ENCODE measurements at places on chromosomes 7 and 10.

- no peak for DNase-seq
These were observed 64.6 kb downstream of the TSPAN12 start for GRCh38 chr7:120793213-120793936.

DNA sequence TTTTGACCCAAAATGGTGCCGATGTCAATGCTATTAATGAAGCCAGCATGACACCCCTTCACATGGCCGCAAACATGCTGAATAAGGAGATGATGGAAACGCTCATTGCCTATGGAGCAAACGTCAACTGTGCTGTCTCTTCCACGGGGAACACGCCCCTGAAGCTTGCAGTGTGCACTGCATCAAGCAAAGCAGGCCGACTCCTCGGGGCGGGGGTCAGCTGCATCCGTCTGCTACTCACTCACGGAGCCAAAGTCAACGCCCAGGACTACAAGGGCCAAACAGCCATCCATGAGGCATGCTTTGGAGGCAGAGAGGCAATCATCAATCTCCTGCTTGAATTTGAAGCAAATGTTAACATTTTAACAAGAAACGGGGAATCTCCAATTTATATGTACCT, 4.5 kb downstream of the ANKRD61 start:
- no peak for DNase-seq

DNA sequence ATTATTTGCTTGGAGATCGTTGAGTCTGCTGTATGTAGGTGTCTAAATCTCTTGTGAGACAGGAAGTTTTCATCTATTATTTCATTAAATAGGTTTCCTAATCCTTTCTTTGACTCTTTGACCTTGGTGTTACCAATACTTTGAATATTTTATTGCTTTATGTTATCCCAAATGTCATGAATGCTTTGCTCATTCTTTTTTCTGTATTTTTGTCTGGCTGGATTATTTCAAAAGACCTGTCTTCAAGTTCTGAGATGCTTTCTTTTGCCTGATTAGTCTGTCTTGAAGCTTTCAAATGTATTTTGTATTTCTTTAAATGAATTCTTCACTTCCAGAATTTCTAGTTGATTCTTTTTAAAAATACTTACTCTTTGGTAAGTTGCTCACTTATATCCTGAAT, 27.3 kb downstream of the UBE3C start:
- DNase-seq = no peak

DNA sequence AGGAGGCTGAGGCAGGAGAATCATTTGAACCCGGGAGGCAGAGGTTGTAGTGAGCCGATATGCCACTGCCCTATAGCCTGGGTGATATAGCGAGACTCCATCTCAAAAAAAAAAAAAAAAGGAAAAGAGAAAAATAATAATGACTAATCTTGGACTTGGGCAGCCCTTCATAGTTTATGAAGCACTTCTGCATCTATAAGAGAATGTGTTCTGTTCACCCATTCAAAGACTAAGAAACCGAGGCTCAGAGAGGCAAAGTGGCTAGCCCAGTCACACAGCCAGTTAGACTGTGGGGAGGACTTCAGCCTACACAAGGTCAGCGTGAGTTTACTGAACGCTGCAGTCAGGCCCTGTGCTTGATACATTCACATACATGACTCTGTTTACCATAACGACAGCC, 46.9 kb downstream of the UNC5B start:
- no peak for DNase-seq

DNA sequence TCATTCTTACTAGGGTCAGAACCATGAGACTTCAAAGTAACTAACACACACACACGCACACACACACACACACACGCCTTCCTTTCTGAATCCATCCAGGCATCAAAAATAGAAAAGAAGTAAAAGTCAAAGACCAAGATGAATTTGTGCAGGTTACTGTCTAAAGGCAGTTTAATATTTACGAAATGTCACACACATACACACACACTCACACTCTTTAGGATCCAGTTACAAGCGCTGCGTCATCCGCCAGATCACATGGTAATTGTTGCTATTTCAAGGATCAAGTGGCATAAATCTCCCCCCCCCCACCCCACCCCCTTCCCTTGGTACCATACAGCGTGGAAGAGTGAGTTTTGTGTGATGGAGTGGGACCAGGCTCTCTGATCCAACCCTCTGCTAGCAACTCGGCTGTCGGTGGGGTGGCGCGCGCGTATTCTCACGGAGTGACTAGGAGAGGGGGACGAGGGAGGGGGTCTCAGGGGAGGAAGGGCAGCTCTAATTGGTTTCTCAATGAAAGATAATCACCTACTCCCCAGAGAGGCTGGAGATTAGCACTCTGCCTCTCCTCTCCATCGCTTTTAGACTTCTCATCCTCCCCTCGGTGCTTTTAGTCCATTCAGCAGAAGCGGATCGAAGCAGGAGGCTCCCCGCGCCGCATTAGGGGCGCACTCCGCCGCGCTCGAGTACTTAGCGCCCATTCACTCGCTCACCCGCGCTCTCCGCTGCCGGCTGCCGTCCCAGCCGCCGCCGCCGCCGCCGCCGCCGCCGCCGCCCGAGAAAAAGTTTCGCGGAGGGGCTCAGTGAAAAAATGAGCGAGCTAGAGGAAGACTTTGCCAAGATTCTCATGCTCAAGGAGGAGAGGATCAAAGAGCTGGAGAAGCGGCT, 83.5 kb upstream of the PRKG1 start:
- DNase-seq = peak; percentile 35

DNA sequence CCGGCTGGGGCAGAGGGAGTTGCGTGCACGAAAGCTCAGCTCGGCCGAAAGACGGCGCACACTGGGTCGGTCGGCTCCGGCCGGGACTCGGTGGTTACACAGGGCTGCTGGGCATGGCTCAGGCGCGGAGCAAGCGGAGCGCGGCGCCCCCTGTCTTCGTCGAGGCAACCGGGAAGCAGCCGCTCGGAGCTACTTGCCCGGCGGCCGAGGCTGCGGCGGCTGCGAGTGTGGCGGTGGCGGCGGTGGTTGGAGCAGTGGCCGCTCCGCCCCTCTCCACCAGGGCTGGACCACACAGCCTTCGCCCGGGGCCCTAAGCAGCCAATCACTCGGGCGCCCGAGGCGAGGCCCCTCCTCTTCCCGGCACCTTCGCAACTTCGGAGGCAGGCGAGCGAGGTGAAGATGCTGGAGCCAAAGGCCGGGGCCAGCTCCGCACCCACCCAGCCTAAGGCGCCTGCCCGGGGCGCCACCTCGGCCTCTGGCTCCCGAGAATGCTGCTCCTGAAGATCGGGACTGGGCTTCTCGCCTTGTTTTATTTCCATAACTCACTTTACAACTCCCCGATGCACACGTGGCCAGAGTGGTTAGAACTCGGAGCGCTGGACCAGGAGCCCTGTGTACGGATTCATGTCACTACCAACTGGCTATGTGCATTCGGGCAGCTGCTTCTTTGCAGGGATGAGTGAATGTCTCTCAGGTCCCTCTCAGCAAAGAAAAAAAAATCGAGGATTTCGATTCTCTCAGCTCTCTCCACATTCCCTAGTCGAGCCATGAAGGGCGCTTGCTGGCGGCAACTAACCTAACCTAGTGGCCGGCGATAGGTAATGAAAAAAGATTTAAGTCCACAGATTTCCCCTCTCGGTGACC, at the start of gene TLL2:
TLL2 (minus strand) TSS at position 229 of the 864 bp plus-strand sequence. CDS start 241 bp downstream, outside the sequence.
- peak; percentile 92 for DNase-seq

- DNase-seq = no peak
These were observed 535 bp upstream of the EPC1 start for GRCh38 chr10:32347363-32348022.

GRCh38 chr7:113267271-113267670, 148.9 kb upstream of the SMIM30 start:
- DNase-seq = no peak

DNA sequence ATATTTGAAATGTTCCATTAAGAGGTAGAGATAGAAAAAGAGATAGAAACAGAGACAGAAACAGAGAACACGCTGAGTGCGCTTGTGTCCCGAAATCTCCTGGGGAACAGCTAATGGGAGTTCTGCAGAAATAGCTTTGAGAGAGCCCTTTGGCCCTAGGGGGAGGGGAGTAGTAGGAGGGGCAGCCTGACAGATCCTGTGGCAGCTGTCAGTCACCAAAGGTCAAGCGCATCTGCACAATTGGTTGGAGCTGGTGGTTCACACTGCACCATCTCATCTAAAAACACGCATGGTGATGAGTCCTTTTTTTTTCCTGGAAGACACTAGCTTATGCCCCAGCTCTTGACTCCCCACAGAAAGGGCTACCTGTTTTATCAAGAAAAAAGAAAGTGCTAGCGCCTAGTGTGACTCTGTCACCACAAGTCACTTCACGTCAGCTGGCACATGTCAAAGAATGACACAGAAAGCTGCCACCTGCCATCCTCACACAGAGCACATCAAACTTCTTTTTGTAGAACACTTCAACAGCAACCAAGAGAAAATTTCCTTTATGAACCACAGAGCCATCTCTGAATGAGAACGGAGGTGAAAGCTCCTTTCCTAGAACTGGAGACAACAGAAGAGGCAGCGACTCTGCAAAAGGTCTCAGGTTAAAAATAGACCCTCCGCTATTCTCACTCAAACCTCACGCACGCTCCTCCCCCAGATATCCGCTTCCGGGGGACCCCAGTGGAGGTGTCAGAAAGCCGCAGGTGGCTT, 125.7 kb downstream of the GFRA1 start:
- no peak for DNase-seq

DNA sequence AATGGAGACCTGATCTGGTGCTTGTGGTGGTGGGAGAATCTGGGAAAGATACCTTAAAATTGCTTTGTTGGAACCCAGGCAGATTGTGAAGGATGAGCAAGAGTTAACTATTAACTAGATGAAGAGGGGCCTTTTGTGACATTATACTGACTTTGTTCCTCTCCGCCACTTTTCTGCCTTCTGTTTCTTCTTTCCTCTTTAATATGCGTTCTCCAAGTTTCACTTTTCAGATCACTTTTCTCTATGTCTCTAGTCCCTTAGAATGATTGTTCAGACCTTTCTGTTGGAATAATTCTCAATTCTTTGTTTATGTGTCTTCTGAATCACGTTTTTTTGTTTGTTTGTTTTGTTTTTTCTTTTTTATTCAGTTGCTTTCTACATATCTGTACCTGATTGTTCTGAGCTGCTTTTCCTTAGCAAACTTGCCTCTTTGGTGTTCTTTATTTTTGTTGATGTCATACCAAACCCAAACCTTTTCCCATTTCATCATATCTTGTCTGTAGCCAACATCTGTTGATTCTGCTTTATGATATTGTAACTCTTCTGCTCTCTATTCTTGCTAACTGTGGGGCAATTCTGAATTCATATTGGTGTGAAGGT, 2.8 kb downstream of the BMPR1A start:
- DNase-seq = no peak

DNA sequence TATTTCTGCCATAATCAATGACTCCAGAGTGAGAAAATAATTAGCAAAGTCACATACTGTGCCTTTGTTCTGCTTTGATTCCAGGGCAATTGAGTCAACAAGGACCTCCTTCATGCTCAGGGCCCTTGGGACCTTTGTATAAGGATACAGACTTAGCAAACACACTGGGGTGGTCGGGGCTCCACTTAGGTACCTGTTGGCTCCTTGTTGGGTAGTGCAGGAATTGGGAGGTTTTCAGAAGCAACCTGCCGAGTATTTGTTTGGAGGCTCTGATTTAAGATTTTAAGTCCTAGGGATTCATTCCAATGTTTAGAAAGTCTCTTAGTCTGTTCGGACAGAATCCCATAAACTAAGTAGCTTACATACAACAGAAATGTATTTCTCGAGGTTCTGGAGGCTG, 3.0 kb downstream of the ADCK2 start:
- DNase-seq = no peak

GRCh38 chr7:71598553-71598952, 466.6 kb downstream of the GALNT17 start:
- no peak for DNase-seq

DNA sequence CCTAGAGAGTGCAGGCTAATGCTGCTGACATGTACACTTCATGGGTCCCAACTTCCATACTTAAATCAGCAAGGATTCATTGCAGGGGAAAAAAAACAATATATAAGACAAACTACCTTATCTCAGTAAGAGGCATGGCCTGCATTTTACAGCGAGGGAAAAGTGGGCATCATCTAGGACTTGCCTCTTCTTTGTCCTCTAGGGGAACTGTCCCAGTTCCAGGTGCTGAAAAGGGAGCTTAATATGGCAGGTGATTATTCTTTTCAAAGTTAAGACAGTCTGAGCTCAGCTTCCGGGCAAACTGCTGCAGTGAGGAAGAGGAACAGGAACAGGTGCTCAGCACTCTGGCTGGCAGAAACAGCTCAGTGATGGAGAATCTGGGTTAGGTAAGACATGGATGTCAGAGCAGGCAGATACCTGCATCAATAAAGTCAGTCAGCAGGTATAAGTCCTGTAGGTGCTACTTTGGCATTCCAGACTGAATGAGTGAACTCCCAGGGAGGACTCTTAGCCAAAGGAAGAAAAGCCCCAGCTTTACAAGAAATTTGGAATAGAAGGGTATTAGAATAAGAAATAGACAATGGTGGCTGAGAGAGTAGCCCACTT, 147.2 kb downstream of the TMEM178B start:
- DNase-seq = no peak

GRCh38 chr10:71395621-71396020, 1.1 kb upstream of the CDH23 start:
- no peak for DNase-seq

- no peak for DNase-seq
These were observed 356.9 kb downstream of the EXOC4 start for GRCh38 chr7:133609806-133610205.

DNA sequence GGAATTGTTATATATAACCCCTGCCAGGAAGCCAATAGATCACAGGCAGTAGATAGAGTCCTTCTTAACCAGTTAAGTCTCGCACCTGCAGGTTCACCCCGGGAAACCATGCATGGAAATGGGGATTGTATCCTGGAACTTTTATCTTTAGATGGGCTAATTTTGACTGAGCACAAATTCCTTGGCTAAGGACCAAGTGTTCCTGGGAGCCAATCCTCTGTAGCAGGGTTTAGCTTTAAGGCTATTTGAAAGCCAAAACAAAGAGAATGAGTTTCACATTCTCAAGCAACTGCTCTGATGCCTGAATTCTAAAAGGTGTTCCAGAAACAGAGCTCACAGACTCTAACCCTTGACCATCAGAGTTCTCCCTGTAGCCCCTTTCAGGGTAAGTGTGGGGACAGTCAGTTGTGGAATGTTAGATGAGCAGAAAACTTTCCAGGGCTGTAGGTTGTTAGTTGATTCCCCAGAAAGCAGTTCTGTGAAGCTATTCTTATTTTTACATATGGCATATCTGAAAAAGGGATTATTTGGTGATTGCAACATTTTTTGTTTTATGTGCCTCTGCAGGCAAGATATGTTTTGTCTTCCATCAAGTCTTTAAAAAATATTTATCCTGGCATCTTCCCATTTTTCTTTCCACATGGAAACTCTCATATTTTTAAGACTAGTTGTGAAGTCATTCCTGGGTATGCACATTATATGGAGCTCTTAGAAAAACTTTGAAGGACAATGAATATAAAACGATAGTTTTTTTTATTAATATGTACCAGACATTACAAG, 16.2 kb upstream of the NPVF start:
- DNase-seq = no peak

- DNase-seq = no peak
These were observed 503.8 kb downstream of the GRID1 start for GRCh38 chr10:85862771-85863170.

- DNase-seq = no peak
These were observed 212.6 kb downstream of the CACNA2D1 start for GRCh38 chr7:82230811-82231581.

- no peak for DNase-seq
These were observed 134.1 kb downstream of the GFRA1 start for GRCh38 chr10:116138897-116139296.
